ENCODE measurements at places on chromosomes 16 and 17.

- H3K36me3 ChIP-seq: no peaks in the 10 kb centered on the region
- H3K27me3 ChIP-seq: peaks cover 52% of the 10 kb centered on the region
- H3K4me3 ChIP-seq: no peak overlapping the region
Measured at GRCh38 chr16:23711785-23712184, 1.2 kb downstream of the ERN2 start.

GRCh38 chr16:84986102-84986501, 25.2 kb downstream of the ZDHHC7 start:
- peak; percentile 45 for DNase-seq
- peaks cover 19% of the 10 kb centered on the region for H3K36me3 ChIP-seq
- no peaks in the 10 kb centered on the region for H3K27me3 ChIP-seq
- no peak overlapping the region for H3K4me3 ChIP-seq

DNA sequence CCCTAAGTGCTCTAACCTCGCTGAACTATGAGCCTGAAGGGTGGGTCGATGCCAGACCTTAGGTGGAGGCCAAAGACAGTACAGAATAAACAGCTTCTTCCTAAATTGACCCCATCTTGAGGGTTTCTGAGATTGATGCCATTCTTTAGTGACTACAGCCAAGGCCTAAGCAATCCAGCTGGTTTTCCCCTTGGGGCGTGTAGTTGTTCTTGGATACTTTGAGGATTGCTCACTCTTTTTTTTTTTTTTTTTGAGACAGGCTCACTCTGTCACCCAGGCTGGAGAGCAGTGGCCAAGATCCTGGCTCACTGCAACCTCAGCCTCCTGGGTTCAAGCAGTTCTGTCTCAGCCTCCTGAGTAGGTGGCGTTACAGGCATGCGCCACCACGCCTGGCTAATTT, 2.0 kb downstream of the OVCA2 start:
- H3K4me1 ChIP-seq: peaks cover 30% of the 10 kb centered on the region
- H3K4me3 ChIP-seq: peak overlapping the region; percentile 12
- DNase-seq: no peak
- H3K27me3 ChIP-seq: no peaks in the 10 kb centered on the region
- H3K36me3 ChIP-seq: peaks cover 21% of the 10 kb centered on the region
- H3K27ac ChIP-seq: peak overlapping the region; percentile 65

- H3K4me1 ChIP-seq: no peaks in the 10 kb centered on the region
- no peak for DNase-seq
- no peak overlapping the region for H3K4me3 ChIP-seq
- H3K36me3 ChIP-seq: no peaks in the 10 kb centered on the region
- no peak overlapping the region for H3K27ac ChIP-seq
Measured at GRCh38 chr16:51648526-51648925, 497.5 kb upstream of the SALL1 start.

DNA sequence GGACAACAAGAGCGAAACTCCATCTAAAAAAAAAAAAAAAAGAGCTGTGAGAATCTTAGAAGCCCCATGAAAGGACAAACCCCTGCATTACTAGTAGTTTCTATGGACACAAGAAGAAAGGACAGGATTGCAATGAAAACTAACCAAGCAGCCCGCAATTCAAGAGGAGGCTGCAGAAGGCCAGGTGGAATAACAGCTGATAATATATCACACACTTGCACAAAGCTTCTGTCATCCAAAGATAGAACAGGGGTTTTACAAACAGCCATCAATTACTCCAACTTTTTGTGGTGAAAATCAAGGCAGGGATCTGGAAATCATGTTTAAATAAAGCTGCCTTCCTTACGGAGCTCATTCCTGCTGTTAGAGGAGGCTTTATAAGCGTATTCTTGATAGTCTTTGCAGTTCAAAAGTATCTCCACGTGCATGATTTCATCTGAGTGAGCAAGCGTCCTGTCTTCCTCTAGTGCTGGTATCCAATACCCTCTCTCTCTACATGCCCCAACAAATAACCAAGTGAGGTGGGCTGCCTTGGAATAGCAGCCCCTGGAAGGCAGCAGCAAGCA, 23.1 kb upstream of the TMEM94 start:
- peaks cover 2% of the 10 kb centered on the region for H3K27me3 ChIP-seq
- peaks cover 3% of the 10 kb centered on the region for H3K4me1 ChIP-seq
- no peak for DNase-seq
- H3K36me3 ChIP-seq: no peaks in the 10 kb centered on the region
- no peak overlapping the region for H3K27ac ChIP-seq

DNA sequence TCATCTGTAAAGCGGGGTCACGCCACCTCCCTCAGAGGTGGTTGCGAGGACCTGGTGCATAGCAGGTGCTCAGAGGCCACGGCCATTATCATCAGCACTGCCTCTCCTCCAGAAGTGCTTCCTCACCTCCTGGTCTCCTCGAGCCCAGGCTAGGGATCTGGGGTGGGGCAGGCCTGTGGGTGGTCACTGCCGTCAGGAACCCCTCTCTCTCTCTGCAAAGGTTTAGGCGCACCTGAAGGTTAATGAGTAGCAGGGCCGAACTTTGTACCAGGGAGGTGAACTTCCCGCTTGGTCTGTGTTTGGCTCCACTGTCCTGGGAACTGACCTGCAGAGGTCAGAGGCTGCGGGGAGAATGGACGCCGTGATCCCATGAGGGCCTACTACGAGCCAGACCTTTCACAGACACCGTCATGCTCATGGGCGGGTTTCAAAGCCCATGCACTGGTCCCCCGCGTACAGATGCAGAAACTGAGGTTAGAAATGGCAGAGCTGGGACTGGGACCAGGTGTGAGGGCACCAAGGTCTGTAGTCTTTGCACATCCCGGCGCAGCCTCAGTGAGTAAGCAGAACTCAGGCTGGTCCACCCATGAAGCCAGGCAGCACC, 13.8 kb downstream of the JUP start:
- DNase-seq: no peak
- H3K36me3 ChIP-seq: no peaks in the 10 kb centered on the region
- no peak overlapping the region for H3K4me3 ChIP-seq

- H3K4me3 ChIP-seq: no peak overlapping the region
- no peaks in the 10 kb centered on the region for H3K27me3 ChIP-seq
- H3K4me1 ChIP-seq: no peaks in the 10 kb centered on the region
- H3K27ac ChIP-seq: no peak overlapping the region
- H3K36me3 ChIP-seq: no peaks in the 10 kb centered on the region
- DNase-seq: peak; percentile 57
Measured at GRCh38 chr17:80195671-80196529, 24.2 kb downstream of the SGSH start.

GRCh38 chr16:79838496-79839259, 238.1 kb upstream of the MAF start:
- H3K36me3 ChIP-seq: no peaks in the 10 kb centered on the region
- H3K27ac ChIP-seq: no peak overlapping the region
- peaks cover 3% of the 10 kb centered on the region for H3K4me1 ChIP-seq
- H3K4me3 ChIP-seq: no peak overlapping the region

- no peak overlapping the region for H3K27ac ChIP-seq
- H3K36me3 ChIP-seq: no peaks in the 10 kb centered on the region
- H3K4me1 ChIP-seq: peaks cover 8% of the 10 kb centered on the region
- DNase-seq: no peak
Measured at GRCh38 chr16:55495616-55496289, 13.1 kb upstream of the LPCAT2 start.

DNA sequence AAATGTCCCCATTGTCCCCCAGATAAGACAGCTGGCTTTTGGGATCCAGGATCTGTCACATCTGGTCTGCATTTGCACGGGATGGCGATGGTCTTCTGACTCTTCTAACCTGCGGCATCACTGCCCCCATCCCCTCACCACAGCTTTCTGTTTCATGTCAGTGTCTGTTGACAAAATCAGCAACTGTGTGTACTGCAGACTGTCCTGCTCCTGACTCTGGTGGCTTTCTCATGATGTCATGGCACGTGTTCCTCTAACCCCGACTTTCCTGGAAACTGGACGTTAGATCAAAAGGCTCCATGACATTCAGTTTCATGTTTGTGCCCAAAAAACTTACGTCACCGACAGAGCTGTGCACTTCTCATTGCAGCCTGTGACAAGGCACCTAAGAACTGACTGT, 30.1 kb upstream of the CPNE2 start:
- H3K27me3 ChIP-seq: no peaks in the 10 kb centered on the region
- H3K4me3 ChIP-seq: no peak overlapping the region
- peaks cover 3% of the 10 kb centered on the region for H3K4me1 ChIP-seq
- H3K36me3 ChIP-seq: peaks cover 23% of the 10 kb centered on the region
- DNase-seq: no peak

DNA sequence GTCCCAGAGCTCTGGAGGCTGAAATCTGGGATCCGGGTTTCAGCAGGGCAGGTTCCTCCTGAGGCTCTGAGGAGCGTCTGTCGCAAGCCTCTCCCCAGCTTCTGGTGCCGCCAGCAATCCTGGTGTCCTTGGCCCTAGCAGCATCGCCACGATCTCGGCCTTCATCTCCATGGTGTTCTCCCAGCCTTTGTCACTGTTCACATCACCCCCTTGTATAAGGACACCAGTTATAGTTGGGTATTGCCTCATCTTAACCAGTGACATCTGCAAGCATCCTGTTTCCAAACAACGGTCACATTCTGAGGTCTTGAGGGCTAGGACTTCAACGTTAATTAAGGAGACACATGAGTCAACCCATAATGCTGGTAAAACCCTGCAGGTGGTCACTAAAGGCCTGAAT, 2.8 kb upstream of the PPP1R27 start:
- peaks cover 2% of the 10 kb centered on the region for H3K36me3 ChIP-seq
- H3K4me3 ChIP-seq: no peak overlapping the region

- peaks cover 49% of the 10 kb centered on the region for H3K36me3 ChIP-seq
- H3K4me1 ChIP-seq: peaks cover 16% of the 10 kb centered on the region
- DNase-seq: peak; percentile 82
- H3K4me3 ChIP-seq: no peak overlapping the region
- no peaks in the 10 kb centered on the region for H3K27me3 ChIP-seq
Measured at GRCh38 chr16:23670137-23670776, 8.4 kb upstream of the PLK1 start.

GRCh38 chr16:22052980-22053379, 39.4 kb upstream of the VWA3A start:
- peaks cover 4% of the 10 kb centered on the region for H3K36me3 ChIP-seq
- peaks cover 26% of the 10 kb centered on the region for H3K4me1 ChIP-seq
- no peaks in the 10 kb centered on the region for H3K27me3 ChIP-seq
- H3K27ac ChIP-seq: no peak overlapping the region

- no peak for DNase-seq
- H3K27me3 ChIP-seq: no peaks in the 10 kb centered on the region
- peaks cover 26% of the 10 kb centered on the region for H3K36me3 ChIP-seq
- no peak overlapping the region for H3K27ac ChIP-seq
Measured at GRCh38 chr17:67194134-67194533, 50.9 kb downstream of the HELZ start.

- DNase-seq: no peak
- no peak overlapping the region for H3K4me3 ChIP-seq
- H3K36me3 ChIP-seq: no peaks in the 10 kb centered on the region
- peaks cover 4% of the 10 kb centered on the region for H3K4me1 ChIP-seq
Measured at GRCh38 chr16:68384288-68385161, 63.8 kb downstream of the SMPD3 start.
